Lower lobe of right lung (tissue), 2 donors: ENCODE measurements at places on chromosomes 4 and X. TPM values are rescaled to one million over a fixed set of nuclear protein-coding genes. Genes with fewer than 3 reads are reported as not detected.

CSAG3 gene
- total RNA-seq: not detected

- DNase-seq: no peak
- H3K36me3 ChIP-seq: no peaks in the 10 kb centered on the region
- no peak overlapping the region for H3K4me3 ChIP-seq
- no peak overlapping the region for H3K27ac ChIP-seq
Observed at GRCh38 chr4:109921384-109921808, 8.7 kb downstream of the EGF start.

DNA sequence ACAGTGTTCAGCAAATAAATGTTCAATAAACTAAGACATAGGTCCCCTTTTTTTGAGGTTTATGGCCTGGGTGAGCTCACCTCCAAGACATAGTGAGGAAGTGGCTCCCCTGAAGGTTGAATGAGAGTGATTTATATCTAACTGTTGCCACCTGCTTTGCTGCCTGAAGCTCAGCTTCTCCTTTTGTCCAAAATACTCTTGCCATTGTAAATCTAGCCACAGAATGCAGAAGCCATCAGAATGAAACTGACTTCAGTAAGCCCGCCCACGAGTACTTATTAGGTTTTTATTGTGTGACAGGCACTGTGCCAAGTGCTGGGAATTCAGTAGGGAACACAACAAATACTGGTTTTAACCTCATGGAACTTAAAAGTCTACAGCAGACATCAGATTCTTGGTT lies 18.0 kb downstream of the SPINK2 start:
- H3K4me1 ChIP-seq: peaks cover 6% of the 10 kb centered on the region
- no peak overlapping the region for H3K4me3 ChIP-seq
- no peak overlapping the region for H3K27ac ChIP-seq
- no peak for DNase-seq
- H3K36me3 ChIP-seq: no peaks in the 10 kb centered on the region

DNA sequence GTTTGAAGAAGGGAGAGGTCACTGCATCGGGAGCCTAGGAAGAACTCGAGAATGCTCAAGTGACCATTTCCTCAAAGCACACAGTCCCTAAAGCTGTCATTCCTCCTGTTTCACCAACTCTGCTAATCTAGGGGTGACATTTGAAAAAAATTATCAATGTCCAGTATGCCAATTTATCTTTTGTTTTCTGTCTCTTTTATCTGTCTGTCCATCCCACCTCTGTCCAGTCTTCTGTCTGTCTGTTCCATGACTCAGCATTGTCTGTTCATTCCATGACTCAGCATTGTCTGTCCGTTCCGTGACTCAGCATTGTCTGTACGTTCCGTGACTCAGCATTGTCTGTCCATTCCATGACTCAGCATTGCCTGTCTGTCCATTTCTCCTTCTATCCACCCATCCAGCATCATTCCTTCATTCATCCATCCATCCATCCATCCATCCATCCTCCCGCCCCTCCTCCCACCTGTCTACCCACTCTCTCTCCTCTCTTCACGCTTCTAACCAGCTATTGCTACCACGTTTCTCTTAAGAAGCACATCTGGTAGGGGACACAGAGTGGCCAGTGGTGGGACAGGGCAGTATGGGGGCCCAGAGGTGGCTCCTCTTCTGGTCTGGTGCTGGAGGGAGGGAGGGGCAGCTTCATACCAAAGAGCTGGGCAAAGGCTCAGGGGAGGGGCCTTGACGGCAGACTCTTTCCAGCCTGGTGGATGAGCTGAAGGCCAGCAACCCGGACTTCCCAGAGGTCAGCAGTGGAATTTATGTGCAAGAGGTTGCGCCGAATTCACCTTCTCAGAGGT lies 34.1 kb downstream of the HTRA3 start:
- no peaks in the 10 kb centered on the region for H3K27me3 ChIP-seq
- DNase-seq: no peak
- no peak overlapping the region for H3K4me3 ChIP-seq
- H3K4me1 ChIP-seq: peaks cover 8% of the 10 kb centered on the region
- no peak overlapping the region for H3K27ac ChIP-seq

- H3K4me3 ChIP-seq: no peak overlapping the region
- H3K4me1 ChIP-seq: no peaks in the 10 kb centered on the region
- H3K27ac ChIP-seq: no peak overlapping the region
- H3K36me3 ChIP-seq: peaks cover 47% of the 10 kb centered on the region
Observed at GRCh38 chr4:174307694-174308093, 24.0 kb downstream of the CEP44 start.

- H3K4me1 ChIP-seq: peaks cover 14% of the 10 kb centered on the region
- no peak overlapping the region for H3K27ac ChIP-seq
- no peak overlapping the region for H3K4me3 ChIP-seq
- peaks cover 93% of the 10 kb centered on the region for H3K36me3 ChIP-seq
- no peaks in the 10 kb centered on the region for H3K27me3 ChIP-seq
Observed at GRCh38 chr4:84677093-84677492, 94.2 kb downstream of the CDS1 start.

DNA sequence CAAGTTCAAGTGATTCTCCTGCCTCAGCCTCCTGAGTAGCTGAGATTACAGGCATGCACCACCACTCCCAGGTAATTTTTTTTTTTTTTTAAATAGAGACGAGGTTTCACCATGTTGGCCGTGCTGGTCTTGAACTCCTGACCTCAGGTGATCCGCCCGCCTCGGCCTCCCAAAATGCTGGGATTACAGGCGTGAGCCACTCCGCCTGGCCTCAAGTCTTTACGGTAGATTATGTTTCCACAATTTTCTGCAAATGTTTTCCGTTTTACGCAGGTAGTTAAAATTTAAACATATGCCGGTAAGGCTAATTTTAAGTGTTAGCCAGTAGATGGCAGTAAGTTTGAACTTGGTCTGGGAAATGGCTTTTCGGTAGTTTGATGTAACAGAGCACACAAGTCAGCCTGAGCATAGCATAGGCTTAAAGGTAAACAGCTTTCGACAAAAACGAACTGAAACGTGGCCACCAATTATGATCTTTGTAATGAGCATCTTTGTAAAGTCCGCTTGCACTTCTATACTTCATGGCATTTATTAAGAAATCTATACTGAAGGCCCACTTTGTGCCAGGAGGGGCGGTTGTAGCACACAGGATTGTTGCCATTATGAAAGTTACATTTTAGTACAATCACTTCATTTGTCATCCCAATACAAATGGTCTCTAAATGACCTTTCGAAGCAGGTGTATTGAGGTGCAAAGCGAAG lies 31.1 kb downstream of the CCKAR start:
- H3K36me3 ChIP-seq: no peaks in the 10 kb centered on the region
- H3K4me3 ChIP-seq: peak overlapping the region; percentile 8

VCX2 gene
- total RNA-seq: not detected

CT45A5 gene
- not detected for total RNA-seq

DNA sequence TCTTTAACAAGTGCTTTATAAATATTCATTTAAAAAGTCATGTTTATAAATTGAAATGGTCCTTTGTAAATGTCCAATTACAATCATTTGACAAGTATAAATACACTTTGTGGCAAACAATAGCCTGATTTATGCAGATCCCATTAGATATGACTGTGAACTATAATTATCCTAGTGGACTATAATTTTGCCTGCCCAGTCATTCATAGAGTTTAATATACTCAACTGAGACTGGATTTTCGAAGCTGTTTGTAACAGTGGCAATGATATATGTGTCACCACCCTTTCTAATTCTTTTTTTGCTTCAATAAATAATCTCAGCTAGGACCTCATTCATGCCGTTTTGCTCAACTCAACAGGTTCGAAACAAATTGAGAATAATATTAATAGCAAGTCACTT lies 732.0 kb downstream of the PCDH18 start:
- no peak overlapping the region for H3K27ac ChIP-seq
- no peaks in the 10 kb centered on the region for H3K27me3 ChIP-seq
- no peak overlapping the region for H3K4me3 ChIP-seq
- H3K4me1 ChIP-seq: no peaks in the 10 kb centered on the region
- H3K36me3 ChIP-seq: no peaks in the 10 kb centered on the region

DNA sequence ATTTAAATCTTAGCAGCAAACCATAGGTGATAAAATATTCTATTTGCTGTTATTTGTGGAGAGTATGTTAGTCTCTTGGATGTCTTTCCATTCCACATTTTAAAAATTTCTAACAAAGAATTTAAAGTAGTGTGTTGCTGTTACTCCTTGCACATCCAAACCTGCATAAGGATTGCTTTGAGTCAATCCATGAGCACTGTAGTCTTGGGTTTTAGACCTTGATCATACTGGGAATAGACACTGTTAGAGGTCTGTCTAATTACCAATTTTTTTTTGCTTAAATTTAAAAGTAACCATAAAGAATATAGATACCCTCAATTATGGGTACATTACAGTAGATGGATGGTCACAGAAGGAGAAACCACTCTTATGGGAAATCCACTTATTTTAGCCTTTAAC lies 1.5 kb downstream of the AFP start:
- H3K36me3 ChIP-seq: no peaks in the 10 kb centered on the region
- H3K4me3 ChIP-seq: no peak overlapping the region
- no peaks in the 10 kb centered on the region for H3K27me3 ChIP-seq
- no peak overlapping the region for H3K27ac ChIP-seq
- no peaks in the 10 kb centered on the region for H3K4me1 ChIP-seq

DCAF8L2 gene
- total RNA-seq: not detected

CSTF2 gene
- 13.9 TPM for total RNA-seq

- DNase-seq: no peak
- H3K4me1 ChIP-seq: no peaks in the 10 kb centered on the region
- no peak overlapping the region for H3K27ac ChIP-seq
- H3K4me3 ChIP-seq: no peak overlapping the region
- no peaks in the 10 kb centered on the region for H3K36me3 ChIP-seq
- no peaks in the 10 kb centered on the region for H3K27me3 ChIP-seq
Observed at GRCh38 chr4:104677116-104677515, 182.4 kb upstream of the CXXC4 start.

DNA sequence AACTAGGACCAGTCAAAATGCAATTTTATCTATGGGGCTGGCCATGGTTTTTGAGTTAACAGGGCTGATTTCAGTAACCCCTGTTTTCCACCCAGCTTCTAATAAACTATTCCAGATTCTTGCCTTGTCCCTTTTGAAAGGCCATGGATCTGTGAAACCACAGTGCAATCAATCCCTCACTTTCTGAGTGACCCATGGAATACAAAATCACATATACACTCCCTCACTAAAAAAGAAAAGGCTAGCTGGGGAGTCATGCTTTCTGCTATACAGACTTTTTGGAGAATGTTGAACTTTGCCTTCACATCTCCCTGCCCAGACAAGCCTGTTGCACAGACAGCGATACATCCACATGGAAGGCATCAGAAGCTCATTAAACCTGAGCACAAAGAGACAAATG lies 47.9 kb downstream of the MAD2L1 start:
- no peak for DNase-seq
- no peak overlapping the region for H3K27ac ChIP-seq
- no peaks in the 10 kb centered on the region for H3K36me3 ChIP-seq
- no peak overlapping the region for H3K4me3 ChIP-seq
- no peaks in the 10 kb centered on the region for H3K27me3 ChIP-seq

DNA sequence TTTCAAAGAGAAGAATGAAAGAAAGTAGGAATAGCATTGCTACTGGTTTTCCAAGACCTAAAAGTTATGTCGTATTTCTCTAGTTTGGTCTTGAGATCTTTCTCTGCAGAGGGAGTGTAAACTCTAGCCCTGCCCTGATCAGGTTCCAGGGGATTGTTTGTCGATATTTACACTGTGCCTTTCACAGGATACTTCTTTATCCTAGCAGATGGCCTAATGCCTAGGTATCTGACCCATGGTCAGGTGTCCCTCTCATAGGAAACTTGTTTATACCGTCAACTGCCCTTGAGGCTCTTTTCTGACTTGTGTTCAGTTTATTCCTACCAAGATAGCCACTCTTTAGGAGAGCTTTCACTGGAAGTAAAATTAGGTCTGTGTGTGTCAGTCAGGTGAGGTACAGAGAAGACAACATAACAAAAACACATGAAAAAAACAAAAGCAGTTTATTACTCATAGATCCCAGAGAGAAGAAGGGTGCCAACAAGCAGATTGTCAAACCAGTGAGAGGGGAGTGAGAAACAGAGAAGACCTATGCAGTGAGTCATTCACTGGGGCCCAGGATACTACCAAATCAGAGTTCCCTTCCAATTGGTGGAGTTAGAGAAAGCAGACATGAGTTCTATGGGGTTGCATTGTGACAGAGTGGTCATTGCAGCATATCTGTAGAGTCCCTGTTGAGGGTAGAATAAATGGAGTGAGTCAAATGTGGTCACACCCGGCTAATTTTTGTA lies 40.6 kb upstream of the THOC2 start:
- DNase-seq: no peak
- no peak overlapping the region for H3K27ac ChIP-seq
- no peaks in the 10 kb centered on the region for H3K36me3 ChIP-seq
- H3K4me3 ChIP-seq: no peak overlapping the region
- H3K4me1 ChIP-seq: no peaks in the 10 kb centered on the region

DNA sequence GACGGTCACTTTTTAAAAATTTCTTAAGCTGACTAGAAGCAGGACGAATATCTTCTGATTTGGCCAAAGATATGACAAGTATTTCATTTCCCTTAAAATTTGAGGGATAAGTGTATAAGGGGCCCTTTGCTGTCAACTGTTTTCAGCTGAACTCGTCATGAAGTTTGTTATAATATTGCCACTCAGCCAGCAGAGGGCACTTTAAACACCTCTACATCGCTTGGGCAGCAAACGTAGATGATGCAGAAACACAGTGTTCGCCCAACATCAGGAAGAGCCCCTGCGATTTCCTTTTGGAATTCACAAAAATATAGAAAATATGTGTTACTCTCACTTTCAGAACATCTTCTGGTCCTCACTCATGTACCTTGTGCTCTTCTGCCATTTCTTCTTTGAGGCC lies 435.7 kb upstream of the FMR1 start:
- H3K4me1 ChIP-seq: no peaks in the 10 kb centered on the region
- DNase-seq: no peak
- H3K27ac ChIP-seq: no peak overlapping the region
- H3K4me3 ChIP-seq: no peak overlapping the region
- H3K36me3 ChIP-seq: no peaks in the 10 kb centered on the region

SPATA4 gene
- total RNA-seq: 1.2 TPM

DNA sequence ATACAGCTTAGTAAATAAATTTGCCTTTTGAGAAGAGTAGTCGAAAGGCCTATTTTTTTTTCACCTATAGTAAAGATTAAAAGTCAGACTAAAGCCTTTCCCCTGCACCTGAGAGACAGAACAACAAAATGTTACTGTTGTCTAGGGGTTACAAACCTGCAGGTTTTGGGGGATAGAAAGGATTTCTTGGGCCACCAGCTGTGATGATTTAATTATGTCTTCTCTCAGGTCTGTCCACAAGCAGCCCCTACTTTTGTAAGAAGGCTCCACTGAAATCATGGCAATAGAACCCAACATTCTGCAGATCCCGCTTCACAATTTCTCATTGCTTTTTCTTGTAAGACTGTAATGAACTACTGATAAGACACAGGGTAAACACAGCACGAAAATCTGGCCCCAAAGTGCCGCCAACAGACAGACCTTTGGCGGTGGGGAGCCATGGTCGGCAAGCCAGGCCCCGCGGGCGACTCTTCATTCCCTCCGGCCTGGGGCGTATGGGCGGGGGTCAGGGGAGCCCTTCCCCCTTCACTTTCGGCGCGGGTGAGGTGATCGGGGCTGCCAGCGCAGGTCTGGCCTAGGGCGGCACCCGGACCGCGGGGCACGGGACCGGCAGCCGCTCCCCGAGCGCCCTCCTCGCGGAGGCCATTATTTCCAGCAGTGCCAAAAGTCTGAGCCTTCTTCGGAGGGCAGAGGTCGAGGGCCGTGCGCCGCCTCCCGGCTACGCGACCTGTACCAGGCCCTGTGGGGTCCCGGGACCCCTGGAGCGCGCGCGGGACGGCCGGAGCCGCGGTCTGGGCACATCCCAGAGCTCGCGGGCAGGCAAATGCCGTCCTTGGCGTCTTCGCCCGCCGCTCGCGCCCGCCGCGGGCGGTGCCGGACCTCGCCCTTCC lies 812 bp upstream of the KDM6A start:
- H3K4me1 ChIP-seq: no peaks in the 10 kb centered on the region
- H3K36me3 ChIP-seq: no peaks in the 10 kb centered on the region
- no peak for DNase-seq
- H3K4me3 ChIP-seq: peak overlapping the region; percentile 70

NDP gene
- 0.30 TPM for total RNA-seq
